Fibroblast of the conjunctiva (primary cell): ENCODE measurements at places on chromosomes 1 and 21.
A peak's percentile ranks its signal among the peaks of the same experiment; 100 is the strongest.

DNA sequence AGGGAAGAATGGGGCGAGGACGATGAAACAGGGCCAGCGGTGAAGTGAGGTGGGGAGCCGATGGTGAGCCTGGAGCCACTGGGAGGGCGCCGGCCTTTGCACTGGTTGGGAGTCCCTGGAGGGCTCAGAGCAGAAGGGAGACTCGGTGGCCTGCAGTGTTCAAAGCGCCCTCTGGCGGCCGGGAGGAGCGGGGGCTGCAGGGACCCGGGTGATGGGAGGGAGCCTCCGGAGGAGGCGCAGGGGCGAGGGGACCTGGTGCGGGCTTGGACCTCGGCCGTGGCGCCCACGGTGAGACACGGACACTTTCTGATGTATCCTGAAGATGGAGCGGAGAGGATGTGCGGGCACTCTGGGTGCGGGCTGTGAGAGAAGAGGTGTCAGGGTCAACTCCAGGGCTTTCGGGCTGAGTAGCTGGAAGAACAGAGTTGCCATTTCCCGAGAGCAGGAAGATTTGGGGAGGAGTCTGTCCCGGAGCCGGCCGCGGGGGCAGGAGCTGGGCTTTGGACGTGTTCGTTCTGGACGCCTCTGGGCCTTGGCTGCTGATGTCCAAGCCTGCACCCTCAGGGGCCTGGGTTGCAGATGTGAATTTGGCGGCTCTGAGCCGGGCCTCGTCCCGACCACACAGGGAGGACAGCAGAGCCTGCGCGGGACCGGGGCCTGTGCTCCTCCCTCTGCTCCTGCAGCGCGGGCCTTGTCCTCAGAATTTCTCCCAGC, 29.7 kb downstream of the HEYL start:
- DNase-seq: peak; percentile 23

DNA sequence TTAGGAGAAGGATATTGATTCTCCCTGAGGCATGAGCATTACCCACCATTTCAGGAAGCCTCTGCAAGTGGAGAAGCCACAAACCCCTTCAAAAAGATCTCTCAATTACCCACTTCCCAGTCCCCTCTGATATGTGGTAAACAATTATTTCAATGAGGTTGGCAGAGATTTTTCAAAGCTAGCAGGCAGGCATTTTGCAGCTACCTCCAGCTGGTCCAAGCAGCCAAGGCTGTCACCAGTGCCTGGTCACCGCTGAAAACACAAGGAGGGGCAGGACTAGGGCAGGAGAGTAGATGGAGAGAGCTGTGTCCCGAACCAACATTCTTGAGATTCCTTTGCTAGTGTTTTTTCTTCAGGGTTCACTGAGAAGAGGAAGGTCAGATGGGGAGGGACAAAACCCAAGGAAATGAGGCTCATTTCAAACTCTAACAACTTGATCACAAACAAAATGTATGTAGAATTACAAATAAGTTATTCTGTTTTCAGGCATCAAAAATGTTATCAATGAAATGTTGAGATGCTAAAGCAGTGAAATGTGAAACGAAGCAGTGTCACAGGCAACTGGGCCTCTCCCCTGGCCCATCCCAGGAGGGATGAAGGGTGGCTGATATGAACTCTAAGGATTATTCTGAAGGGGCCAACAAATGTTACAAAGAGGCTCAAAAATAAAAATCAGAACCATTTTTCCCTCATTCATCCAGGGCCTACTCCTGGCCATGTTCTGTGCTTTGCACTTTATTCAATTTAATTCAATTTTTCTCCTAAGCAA, 22.3 kb downstream of the APP start:
- DNase-seq: no peak

- DNase-seq: peak; percentile 36
These were observed 65.5 kb downstream of the CASZ1 start for GRCh38 chr1:10730985-10731384.

- DNase-seq: no peak
These were observed 42.4 kb upstream of the AK4 start for GRCh38 chr1:65105596-65105995.

- no peak for DNase-seq
These were observed 32.4 kb downstream of the KIF1B start for GRCh38 chr1:10242811-10243210.

DNA sequence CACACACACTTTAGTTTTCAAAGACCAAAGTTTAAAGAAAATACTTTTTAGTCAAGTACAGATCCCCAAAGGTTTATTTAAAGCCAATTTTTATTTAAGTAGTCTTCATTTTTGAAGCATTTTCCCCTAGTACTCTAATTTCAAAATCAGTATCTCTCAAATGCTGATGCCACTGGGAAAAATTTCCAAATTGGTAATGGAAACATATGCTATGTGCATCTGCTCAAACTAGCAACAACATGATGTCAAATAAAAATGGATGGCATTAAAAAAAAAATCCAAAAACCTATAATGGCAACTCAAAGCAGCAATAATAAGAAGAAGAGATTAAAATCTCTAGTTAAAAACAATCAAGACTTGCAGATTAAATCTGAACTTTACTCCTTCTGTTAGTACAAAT, 58.6 kb downstream of the ZNHIT6 start:
- no peak for DNase-seq

DNA sequence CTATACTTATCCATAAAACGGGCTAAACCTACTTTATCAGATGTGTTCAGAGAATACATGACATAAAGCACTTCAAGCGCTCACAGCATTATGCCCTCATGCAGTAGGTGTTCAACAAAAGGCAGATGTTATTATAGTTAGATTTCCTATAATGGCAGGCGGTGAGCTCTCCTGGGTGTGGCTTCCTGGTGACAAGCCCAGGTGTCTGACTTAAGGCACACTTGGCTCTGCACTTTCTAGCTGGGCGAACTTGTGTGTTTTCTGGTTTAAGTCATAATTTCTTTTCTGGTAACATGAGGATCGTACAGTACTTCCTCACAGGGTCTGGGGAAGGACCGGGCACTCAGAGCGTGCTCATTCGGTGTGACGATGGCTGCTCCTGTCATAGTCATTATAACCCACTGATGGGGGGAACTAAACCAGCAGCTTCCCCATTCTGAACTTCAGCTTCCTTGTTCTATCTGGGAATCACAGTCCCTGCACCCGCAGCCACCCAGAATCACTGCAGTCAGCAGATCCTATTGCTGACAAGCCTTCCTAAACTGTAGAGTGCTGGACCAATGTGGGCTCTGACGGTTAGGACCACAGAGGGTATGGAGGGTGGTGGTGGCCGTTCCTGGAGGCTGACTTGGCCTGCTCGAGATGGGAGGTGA, 52.8 kb downstream of the IGSF21 start:
- DNase-seq: no peak

DNA sequence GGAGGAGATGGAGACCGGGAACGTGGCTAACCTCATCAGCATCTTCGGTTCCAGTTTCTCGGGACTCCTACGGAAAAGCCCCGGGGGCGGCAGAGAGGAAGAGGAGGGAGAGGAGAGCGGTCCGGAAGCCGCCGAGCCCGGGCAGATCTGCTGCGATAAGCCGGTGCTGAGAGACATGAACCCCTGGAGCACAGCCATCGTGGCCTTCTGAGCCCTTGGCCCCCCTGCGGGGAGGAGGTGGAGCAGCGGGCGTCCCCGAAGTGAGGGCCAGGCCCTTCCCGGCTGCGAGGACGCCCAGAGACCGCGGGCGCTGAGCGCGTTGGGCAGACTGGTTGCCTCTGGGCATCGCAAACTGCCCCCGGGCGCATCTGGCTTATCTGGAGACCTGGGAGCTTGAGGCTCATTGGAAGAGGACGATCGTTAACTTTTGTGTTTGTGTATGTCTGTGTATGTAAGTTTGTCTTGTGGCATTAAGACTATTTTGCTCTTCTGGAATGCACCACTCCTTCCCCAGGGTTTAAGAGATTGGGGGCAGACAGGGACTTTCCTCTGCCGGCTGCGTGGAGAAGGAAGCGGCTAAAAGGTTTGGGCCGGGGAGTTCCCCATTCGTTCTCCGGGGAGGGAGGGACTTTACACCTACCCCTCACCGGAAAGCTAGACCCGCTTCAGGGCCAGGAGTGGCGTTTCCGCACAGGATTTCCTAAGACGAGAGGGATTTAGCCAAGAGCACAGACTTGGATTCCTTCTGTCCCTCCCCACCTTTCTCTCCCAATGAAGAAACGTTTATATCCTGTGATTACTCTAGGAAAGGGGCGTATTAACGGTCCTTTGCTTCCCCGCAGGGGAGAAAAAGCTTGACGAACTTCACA, 1.4 kb downstream of the IER5 start:
- no peak for DNase-seq
